CD4-positive, CD25-positive, alpha-beta regulatory T cell (primary cell): ENCODE measurements at places on chromosomes 7 and 10.

GRCh38 chr10:132634241-132634946 is 96.8 kb downstream of the INPP5A start:
- no peak overlapping the region for H3K27ac ChIP-seq
- H3K4me3 ChIP-seq, result no peak overlapping the region
- H3K27me3 ChIP-seq, result no peaks in the 10 kb centered on the region
- no peak for DNase-seq
- peaks cover 8% of the 10 kb centered on the region for H3K4me1 ChIP-seq

DNA sequence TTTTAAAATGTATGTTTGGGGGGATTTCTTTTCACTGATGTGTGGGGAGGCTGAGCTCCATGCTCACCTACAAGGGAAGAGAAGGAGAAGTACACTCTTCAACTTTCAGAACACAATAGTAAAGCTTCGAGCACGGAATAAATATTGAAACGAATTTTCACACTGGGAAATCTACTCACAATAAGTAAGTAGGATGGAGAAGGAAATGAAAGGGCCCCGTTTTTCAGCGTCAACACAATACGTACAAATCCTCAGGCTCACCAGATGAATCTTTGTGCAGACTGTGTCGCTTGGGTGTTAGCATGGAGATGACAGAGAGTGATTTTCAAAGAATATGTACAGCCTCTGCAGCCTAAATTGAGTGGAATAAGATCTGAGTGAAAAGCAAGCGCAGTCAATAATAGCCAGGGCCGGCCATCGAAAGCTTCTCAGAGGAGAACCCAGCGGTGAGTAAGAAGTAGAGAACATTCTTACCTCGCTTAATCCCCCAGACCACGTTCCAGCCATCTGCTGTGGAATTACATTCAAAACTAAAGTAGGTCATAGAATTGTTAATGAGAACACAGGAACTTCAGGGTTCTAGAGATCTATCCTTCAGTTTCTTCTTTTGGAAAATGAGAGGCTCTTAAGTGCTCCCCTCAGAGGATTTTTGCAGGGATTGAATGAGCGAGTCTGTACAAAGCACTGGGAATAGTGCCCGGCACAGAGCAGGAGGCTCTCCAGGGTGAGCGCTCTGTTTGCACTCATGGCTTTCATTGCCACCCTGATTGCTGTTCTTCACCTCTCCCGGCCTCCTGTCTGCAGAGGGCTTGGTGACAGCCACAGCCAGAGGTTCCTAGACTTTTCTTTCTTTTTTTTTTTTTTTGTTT is 292.8 kb downstream of the SFMBT2 start:
- no peaks in the 10 kb centered on the region for H3K36me3 ChIP-seq
- H3K27me3 ChIP-seq, result no peaks in the 10 kb centered on the region
- no peak overlapping the region for H3K27ac ChIP-seq
- DNase-seq, result no peak
- H3K4me3 ChIP-seq, result no peak overlapping the region

DNA sequence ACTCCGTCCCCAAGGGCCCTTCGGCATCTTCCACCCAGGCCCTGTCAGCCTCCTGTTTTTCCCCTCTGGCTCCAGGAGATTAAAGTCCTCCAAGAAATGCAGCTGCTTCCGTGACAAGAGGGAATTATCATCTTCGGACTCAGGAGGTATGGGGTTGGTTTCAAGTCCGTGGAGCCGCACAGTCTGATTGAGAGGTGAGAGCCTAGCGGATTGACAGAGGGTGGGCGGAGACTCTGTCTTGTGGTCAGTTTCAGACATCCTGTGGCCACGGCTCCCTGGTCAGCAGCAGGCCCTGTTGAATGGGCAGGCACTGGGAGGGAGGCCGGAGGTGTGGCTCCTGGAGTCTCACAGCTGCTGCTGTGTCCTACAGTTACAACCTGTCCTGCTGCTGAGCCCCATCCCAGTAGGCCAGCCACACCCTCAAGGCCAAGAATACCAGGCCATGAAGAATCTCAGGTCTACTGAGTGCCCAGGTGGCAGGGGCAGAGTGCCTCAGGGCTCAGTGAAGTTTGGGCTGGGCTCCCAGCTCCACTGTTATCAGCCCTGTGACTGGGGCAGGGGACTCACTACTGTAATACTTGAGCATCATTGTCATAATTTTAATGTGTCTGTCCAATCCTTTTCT is 49.3 kb upstream of the ZNF716 start:
- no peak overlapping the region for H3K4me3 ChIP-seq
- H3K4me1 ChIP-seq, result no peaks in the 10 kb centered on the region
- no peak overlapping the region for H3K27ac ChIP-seq
- DNase-seq, result no peak
- no peaks in the 10 kb centered on the region for H3K36me3 ChIP-seq
- H3K27me3 ChIP-seq, result no peaks in the 10 kb centered on the region

GRCh38 chr7:96562966-96563365 is 146.7 kb downstream of the SEM1 start:
- no peak overlapping the region for H3K27ac ChIP-seq
- no peaks in the 10 kb centered on the region for H3K27me3 ChIP-seq
- H3K4me3 ChIP-seq, result no peak overlapping the region
- H3K4me1 ChIP-seq, result no peaks in the 10 kb centered on the region
- no peak for DNase-seq
- no peaks in the 10 kb centered on the region for H3K36me3 ChIP-seq

DNA sequence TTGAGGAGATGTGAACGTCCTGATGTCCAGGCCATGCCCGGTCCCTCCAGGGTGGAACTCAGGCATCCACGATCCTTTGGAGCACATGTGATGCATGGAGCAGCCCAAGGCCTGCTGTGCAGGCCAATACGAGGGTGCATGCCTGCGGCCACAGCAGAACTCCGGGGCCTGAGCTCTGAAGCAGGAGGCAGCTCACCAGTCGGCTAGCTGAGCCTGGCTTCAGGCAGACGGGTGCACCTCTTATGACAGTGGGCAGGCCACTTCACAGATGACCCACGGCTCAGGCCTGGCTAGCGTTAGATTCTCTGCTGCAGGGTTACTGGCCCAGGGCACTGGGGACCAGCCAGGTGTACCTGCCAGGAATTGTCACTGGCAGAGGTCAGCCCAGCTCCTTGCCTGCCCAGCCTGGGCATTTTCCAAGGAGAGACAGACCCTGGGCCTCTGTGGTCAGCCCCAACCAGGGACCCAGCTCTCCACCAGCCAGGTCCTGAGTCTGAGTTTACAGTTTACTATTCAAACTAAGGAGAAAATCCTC is 29.6 kb upstream of the INPP5A start:
- H3K27ac ChIP-seq, result no peak overlapping the region
- H3K36me3 ChIP-seq, result no peaks in the 10 kb centered on the region
- no peaks in the 10 kb centered on the region for H3K4me1 ChIP-seq
- no peaks in the 10 kb centered on the region for H3K27me3 ChIP-seq
- DNase-seq, result no peak

DNA sequence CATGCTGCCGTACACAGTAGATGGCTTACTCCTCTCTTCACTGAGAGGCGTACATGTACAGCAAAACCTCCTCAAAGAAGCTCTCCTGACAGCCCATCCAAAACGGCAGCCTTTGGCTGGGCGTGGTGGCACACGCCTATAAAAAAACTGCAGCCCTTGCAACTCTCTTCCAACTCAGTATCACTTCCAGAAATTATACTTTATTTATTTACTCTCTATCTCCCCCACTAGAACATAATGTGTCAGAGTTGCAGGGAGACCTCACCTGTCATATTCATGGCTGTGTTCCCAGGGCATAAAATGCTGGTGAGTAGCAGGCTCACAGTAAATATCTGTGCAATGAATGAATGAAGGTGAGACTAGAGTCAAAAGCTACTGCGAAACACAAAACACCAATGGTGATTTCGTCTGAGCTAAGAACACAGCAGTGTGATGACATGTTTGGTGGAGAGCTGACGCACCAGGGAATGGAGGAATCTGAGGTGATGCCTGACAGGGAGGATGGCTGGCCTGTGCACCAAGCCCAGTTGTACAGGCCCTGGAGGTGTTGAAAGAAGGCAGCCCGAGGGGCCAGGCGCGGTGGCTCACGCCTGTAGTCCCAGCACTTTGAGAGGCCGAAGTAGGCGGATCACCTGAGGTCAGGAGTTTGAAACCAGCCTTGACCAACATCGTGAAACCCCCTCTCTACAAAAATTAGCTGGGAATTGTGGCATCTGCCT is 55.3 kb downstream of the COBL start:
- H3K27me3 ChIP-seq, result no peaks in the 10 kb centered on the region
- H3K4me3 ChIP-seq, result no peak overlapping the region
- no peaks in the 10 kb centered on the region for H3K4me1 ChIP-seq
- H3K27ac ChIP-seq, result no peak overlapping the region
- H3K36me3 ChIP-seq, result no peaks in the 10 kb centered on the region

GRCh38 chr10:60718886-60719285 is 59.4 kb upstream of the CDK1 start:
- H3K4me1 ChIP-seq, result no peaks in the 10 kb centered on the region
- no peaks in the 10 kb centered on the region for H3K36me3 ChIP-seq
- no peaks in the 10 kb centered on the region for H3K27me3 ChIP-seq
- no peak overlapping the region for H3K4me3 ChIP-seq

- H3K4me3 ChIP-seq, result no peak overlapping the region
- no peaks in the 10 kb centered on the region for H3K27me3 ChIP-seq
- no peaks in the 10 kb centered on the region for H3K36me3 ChIP-seq
- no peak overlapping the region for H3K27ac ChIP-seq
Measured at GRCh38 chr10:7297094-7297493, 113.7 kb downstream of the SFMBT2 start.

DNA sequence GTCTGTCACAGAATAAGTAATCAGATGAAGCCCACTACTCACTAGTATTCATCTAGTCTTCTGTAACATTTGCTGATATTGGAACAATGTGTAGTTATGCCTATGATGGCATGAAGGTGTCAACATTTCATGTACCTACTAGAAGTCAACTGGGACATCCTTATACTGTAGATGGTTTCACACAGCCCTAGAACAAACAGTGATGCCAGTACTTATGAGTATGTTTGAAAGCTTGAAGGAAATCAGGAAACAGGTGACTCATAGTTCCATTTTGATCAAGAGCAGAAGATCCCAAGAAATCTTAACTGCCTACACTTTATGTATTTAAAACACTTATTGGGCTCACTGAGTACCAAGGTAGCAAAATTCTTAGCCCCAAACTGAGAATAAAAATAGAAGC is 1519.6 kb downstream of the REEP3 start:
- H3K27me3 ChIP-seq, result no peaks in the 10 kb centered on the region
- H3K36me3 ChIP-seq, result no peaks in the 10 kb centered on the region
- no peak for DNase-seq
- H3K4me1 ChIP-seq, result no peaks in the 10 kb centered on the region
- H3K4me3 ChIP-seq, result no peak overlapping the region

DNA sequence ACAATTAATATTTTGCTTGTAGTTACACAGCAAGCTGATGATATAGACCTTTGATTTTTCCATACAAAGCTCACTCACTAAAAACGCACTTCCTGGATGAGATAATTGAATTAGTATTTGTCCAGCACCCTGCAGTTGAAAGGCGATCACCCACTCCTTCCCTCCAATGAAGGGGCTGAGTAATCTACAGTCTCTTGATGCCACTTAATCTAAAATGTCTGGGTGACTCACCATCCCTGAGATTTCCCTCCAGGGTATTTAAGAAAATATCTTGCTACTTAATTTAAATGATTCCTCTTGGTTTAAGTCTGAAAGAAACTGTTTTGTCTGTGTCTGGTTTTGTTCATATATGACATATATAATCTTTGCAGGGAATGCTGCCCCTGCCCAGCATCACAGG is 515.3 kb downstream of the GRID1 start:
- DNase-seq, result no peak
- no peaks in the 10 kb centered on the region for H3K27me3 ChIP-seq
- H3K4me3 ChIP-seq, result no peak overlapping the region
- H3K27ac ChIP-seq, result no peak overlapping the region
- H3K4me1 ChIP-seq, result no peaks in the 10 kb centered on the region
- no peaks in the 10 kb centered on the region for H3K36me3 ChIP-seq
